NCI-H2171 treated with DMSO at 0.1 percent for 48 hours (cell line): ENCODE measurements at places on chromosomes 3 and 15.

DNA sequence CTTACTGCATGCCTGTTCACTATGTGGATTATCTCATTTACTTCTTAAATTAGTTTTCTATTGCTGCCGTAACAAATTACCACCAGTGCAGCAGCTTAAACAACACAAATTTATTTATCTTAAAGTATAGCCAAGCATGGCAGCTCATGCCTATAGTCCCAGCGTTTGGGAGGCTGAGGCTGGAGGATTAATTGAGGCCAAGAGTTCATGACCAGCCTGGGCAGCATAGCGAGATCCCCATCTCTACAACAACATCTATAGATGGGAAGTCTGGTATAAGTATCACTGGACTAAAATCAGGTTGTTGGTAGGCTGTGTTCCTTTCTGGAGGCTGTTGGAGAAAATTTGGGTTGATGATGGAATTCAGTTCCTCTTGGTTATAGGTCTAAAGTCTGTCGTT is 5.1 kb downstream of the SLC2A2 start:
- DNase-seq, result no peak

DNA sequence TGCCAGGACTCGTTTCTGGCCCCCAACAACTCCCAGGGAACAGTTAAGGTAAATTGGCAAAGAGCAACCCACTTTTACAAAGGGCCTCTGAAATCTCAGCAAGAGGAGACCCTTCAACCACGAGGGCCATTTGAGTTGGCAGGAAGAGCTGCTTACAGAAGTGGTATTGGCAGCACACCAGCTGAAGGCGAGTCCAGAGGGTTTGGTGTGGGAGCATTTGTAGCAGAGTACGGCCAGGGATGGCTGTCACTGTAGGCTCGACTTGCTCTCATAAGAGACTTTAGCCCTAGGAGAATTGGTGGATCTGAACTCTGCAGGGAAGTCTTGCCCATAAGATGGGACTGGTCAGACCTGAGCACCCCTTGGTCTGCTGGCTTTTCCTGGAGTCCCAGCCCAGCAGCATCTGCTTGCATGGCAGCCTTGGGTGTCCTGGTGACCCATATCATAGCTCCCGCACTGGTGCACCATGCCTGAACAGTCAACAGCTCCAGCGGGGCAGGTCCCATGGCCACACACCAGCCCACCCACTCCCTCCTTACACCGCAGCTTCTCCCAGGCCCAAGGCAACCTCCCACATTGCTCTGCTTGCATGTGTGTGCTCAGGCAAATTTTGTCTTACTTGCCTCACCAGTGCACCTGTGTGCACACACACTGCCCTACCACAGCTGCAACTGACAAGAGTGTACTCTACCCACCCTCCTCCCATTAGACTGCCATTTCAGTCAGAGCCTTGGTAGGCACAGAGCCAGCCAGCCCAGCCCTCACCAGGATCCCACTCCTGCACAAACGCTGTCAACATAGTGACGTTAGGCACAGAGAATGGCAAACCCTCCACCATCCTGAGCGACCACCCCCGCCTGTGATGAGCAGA is 861.6 kb upstream of the DPPA4 start:
- no peak for DNase-seq

DNA sequence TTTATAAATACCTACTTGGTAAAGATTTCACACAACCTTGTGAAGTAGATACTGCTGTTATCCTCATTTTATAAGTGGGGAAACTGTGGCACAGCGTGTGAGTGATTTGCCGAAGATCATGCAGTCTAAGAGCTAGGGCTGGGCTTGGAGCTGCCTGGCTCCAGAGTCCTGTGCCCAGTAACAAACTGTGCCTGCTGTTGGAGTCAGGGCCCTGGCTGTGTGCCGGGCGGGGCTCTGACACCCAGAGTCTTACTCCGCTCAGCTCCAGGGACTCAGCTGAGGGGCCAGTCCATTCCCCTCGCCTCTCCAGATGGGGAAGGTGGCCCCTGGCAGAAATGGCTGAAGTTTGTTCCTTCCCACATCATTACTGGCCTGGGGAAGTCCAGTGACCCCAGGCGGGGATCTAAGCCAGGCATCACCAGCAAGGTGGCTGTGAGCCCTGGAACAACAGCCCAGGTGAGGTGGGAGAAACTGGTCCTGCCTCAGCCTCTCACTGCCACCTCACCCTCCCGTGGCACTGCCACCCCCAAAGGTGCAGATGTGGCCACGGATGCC is 17.3 kb upstream of the PLXNA1 start:
- no peak for DNase-seq

DNA sequence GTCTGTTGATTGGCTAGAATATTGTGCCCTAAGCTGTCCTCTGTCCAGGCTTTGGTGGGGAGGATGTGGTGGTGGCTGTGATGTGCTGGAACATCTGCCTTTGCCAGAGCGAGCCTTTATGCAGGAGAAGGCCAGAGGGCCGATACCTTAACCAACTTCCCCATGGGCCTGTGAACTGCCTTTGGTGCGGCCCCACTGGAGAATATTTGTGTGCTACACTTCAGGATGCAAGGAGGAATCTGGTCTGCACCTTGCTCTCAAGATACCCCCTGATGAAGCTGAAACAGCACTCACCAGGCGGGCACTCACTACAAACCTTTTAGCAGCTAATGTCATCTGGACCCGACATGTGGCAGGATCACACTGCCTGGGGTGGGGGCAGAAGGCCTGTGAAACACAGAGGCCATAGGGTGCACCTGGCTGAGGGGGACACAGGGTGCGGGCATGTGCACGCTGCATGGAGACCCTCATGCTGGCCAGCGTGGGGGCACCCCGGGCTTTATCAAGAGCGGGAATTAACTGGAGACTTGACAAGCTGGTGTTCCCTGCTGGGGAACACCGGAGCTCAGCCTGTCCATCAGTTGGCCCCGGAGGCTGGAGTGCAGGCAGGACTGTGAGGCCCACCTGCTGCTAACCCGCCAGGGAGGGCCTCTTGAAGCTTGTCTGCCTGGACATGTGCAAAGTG is 16.4 kb downstream of the PRR23E start:
- no peak for DNase-seq

- no peak for DNase-seq
Measured at GRCh38 chr15:31461911-31462480, 135.4 kb downstream of the KLF13 start.

GRCh38 chr3:192958219-192958872 is 40.7 kb upstream of the MB21D2 start:
- no peak for DNase-seq

DNA sequence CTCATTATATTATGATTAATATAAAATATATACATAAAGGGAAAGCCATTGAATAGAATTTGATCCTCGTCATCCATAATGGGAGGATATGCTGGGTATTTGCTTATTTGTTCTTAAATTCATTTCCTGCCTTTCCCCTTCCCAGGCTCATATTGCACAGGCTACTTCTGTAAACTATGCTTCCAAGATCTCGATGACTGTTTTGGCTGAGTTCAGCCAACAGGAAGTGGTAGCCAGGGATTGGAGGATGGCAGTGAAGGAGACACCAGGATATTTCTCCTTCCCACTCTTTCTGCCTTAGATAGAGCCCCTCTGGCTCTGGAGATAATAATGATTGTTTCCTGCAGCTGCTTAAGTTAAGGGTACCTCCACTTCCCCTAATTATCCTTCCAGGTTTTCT is 44.3 kb upstream of the DYNC1LI1 start:
- DNase-seq, result no peak

DNA sequence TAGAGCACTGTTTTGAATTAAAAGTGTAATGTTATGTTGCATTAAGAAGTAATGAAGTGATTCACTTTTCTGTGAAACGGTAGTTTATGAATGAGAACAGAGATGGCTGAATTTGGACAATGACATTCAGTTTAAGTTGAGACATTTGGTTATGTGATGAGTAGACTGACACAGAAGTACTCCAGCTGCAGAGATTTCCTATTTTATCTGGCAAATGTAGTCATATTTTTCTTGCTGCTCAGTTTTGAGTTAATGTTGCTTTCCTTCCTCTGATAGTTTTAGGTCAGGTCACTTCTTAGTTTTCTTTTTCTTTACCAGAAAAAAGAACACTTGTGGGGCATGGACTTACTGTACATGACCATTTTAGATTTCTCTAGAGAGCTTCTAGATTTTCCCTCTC is 51.2 kb downstream of the ASB7 start:
- no peak for DNase-seq

- DNase-seq, result no peak
Measured at GRCh38 chr15:95559875-95560394, 770.6 kb upstream of the NR2F2 start.

- DNase-seq, result no peak
Measured at GRCh38 chr15:85072917-85073316, 91.3 kb downstream of the PDE8A start.

- no peak for DNase-seq
Measured at GRCh38 chr3:10399634-10400033, 78.7 kb upstream of the SEC13 start.

DNA sequence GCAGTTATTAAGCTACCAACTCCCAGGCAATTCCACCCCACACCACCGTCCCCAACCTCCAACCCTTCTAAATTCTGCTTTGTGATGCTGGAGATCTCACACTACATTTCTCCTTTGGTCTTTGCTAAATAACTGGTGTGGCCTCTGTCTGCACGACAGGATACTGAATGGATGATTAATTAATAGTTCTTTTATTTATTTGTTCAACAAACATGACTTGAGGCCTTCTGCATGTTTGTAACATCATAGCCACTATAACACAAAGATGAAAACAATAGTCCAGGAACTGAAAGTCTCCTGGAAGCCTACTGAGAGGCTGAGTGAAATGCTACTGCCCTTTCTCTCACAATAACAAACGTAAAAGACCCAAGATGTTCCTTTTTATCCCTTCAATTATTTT is 609.5 kb upstream of the UBE2E2 start:
- DNase-seq, result no peak

GRCh38 chr3:153029350-153029749 is 132.7 kb upstream of the RAP2B start:
- no peak for DNase-seq

DNA sequence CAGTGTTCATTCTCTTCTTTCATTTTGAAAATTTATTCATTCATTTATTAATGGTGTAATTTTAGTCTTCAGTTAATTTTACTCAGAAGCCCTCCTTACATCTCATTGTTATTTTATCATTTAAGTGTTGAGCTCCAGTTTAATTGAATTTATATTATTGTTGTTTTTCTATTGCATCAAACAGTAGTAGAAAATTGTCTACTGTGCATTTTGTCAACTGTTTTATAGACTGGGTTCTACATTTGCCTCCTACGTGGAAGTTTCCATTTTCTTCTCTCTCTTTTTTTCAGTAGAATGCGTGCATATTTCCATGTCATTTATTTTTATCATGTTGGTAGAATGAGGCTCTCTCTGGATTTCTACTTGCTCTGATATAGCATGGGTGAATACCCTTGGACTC is 487.4 kb downstream of the NR2F2 start:
- no peak for DNase-seq

DNA sequence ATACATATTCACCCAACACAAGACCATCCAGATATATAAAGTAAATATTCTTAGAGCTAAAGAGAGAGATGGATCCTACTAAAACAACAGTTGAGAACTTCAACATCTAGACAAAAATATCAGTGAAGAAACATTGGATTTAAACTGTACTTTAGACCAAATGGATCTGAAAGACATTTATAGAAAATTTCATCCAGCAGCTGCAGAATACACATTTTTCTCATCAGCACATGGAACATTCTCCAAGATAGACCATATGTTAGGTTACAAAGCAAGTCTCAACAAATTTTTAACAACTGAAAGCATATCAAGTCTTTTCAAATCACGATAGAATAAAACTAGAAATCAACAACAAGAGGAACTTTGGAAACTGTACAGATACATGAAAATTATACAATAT is 369.0 kb upstream of the CCDC54 start:
- DNase-seq, result no peak

DNA sequence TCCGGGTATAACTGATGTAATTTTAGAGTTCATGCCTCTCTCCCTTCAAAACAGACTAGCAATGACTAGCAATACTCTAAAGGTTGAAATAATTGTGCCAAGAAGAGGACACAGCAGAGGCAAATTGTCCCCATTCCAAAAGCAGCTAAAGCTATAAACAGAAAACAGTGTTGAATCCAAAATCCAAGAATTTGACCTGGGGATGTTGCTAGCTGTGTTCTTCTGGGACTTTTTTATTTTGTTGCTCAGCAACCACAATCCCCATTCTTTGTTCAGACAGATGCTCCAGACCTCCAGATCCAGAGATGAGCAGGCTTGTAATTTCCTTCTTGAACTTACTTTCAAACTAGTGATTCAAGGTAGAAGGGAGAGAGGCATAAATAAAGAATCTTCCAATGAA is 191.5 kb downstream of the FOXB1 start:
- no peak for DNase-seq

- no peak for DNase-seq
Measured at GRCh38 chr15:101781928-101782327, 21.4 kb upstream of the OR4F6 start.

- DNase-seq, result no peak
Measured at GRCh38 chr3:155560594-155560993, 184.3 kb downstream of the PLCH1 start.

- no peak for DNase-seq
Measured at GRCh38 chr15:88680241-88681001, 41.6 kb downstream of the ISG20 start.

DNA sequence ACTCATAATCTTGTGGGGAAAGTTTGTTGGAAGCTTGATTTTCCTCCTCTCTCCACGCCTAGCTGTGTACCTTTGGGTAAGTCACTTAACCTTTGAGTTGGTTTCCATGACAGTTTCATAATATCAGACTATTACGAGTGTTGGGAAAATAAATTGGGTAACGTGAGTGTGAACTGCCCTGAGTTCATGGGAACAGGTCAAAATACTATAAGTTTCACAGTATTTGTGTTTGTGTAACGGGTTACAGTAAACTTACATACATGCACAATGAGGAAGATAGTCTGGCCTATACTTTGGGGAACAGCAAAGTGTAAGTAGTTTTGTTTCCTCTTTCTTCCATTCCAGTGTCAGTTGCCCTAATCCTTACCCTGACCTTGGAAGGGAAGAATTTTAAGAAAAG is 509.9 kb downstream of the MECOM start:
- DNase-seq, result no peak

DNA sequence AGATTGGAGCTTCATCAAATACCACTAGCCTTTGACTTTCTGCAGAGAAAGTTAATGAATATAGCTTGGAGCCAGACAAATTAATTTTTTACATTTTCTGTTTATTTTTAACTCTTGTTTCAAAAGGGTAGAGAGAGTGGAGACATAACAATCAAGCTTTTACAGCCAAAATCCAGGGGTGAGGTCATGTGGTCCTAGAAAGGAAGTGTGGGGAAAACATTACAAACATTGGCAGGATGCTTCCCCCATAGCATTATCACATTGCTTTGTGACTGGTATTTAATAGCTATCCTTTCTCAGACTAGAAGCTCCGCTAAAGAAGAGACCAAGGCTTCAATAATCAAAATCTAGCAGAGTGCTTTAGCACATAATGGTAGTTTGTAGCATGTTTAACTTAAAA is 46.4 kb upstream of the PHLDB2 start:
- no peak for DNase-seq

GRCh38 chr3:50156549-50157493 is 1.7 kb downstream of the SEMA3F start:
- peak; percentile 36 for DNase-seq

GRCh38 chr3:168645180-168645579 is 549.5 kb upstream of the GOLIM4 start:
- DNase-seq, result no peak

GRCh38 chr3:31178467-31178866 is 284.0 kb upstream of the GADL1 start:
- no peak for DNase-seq
